ENCODE measurements at places on chromosomes 7 and 10. TPM values are rescaled to one million over a fixed set of nuclear protein-coding genes. Genes with fewer than 3 reads are reported as not detected.

GRCh38 chr10:99365736-99366135, 36.6 kb downstream of the CNNM1 start:
- DNase-seq, result no peak

DNA sequence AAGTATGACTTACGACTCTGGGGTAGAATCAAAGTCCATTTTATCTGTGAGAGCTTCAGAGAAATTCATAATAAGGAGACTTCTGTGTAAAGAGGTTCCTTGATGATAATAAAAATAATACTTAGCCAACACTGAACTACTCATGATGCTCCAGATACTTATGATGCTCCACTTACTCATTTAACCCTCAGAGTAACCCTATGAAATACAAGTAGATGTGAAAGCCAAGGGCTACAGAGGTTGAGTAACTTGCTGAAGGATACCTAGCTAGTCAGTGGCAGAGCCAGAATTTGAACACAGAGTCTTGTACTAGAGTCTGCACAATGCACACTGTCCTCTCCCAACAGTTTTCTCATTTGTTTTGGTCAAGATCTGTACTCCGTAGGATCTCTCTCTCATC, 89.5 kb downstream of the HECW1 start:
- peak; percentile 44 for DNase-seq

OPN4 gene
- total RNA-seq, result not detected

ITIH5 gene
- not detected for total RNA-seq

DNA sequence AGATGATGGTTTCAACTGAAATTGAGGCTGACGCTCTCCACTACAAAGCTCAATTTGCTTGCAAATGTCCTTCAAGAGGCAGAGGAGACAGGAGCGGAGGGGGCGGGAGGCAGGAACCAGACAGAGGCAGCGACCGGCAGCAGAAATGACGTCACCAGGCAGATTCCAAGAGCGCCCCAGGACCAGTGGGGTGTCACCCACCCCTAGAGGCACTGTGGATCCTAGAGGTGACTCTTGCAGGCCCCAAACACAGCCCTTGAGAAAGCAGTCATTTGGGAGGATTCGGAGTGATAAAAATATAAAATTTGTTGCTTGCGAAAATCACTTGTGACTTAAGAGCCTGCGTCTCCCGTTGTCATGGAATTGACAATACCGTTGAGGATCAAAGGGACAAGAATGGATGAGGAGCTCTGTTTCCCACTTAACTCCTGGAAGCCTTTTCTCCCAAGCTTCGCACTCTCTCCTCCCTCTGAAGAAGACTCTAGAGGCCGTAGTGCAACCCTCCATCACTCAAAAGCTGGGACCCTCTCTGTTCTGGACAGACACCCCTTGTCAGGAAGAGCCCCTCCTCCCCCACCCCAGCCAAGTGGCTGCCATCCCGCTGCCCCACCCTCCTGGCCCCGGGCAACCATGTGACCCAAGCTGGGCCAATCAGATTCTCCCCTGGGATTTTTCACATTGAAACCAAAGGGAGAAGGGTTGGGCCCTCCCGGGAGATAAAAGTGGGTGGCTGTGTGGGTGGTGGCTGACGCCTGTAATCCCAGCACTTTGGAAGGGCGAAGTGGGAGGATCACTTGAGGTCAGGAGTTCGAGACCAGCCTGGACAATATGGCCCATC, 16.3 kb upstream of the SLC29A4 start:
- no peak for DNase-seq

- DNase-seq, result no peak
These were observed 62.8 kb upstream of the FAM20C start for GRCh38 chr7:129366-130221.

GRCh38 chr10:60757420-60757895, 20.8 kb upstream of the CDK1 start:
- no peak for DNase-seq

CFAP69 gene
- 0.71 TPM for total RNA-seq

OR9A2 gene
- not detected for total RNA-seq

DNA sequence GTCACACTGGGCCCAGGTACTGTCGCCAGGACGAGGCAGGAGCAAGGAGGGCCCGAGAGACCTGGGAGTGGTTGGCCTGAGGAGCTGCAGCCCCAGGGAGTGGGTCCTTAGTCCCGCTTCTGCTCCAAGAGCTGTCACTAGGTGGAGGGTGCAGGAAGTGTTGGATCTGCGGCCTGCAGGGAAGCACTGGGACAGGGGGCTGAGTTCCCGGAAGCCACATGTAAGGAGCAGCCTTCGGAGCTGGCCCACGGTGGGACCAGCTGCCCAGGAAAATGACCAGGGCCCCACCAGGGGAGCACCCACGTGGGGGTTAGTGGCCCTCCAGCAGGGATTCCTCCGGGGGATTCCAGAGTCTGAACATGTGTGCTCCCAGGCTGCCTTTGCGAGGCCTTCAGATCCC, 9.2 kb upstream of the AQP1 start:
- no peak for DNase-seq

ANKRD30A gene
- not detected for total RNA-seq
